ENCODE measurements at places on chromosomes 12 and 14.

DNA sequence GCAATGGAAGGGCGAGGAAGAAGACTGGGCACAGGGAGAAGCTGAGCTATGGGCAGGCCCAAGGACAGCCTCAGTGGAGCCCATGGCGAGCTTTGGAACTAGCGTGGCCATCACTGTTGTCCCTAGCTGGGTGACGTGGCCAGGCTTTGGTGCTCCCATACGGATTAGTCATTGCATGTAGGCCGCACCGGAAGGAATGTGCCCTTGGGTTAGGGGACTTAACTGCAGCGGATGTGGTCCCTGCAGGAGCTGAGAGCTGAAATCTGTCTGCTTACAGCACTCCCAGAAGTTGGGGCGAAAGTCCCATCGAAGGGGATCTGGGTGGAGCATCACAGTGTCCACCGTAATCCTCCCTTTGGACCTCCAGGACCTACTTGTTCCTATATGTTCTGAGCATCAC, 133.7 kb downstream of the PAPOLA start:
- DNase-seq, result no peak

GRCh38 chr12:93741659-93742109, 64.5 kb downstream of the CRADD start:
- no peak for DNase-seq

DNA sequence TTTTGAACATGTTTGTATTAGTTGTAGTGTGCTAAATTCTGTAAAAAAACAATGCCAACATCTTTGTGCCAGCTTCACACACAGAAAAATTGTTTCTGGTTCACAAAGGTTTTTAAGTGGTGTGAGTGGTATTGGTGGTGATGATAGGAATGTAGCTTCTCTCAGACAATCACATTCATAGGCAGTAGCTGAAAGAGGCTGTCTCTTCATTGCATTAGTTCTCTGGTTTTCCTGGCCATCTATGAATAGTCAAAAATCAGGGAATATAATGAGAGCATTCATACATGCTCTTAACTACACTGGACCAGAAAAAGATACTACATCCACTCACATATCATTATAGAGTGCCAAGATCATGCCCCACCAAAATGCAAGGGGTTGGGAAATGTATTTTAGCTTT, 433.5 kb downstream of the FLRT2 start:
- no peak for DNase-seq

DNA sequence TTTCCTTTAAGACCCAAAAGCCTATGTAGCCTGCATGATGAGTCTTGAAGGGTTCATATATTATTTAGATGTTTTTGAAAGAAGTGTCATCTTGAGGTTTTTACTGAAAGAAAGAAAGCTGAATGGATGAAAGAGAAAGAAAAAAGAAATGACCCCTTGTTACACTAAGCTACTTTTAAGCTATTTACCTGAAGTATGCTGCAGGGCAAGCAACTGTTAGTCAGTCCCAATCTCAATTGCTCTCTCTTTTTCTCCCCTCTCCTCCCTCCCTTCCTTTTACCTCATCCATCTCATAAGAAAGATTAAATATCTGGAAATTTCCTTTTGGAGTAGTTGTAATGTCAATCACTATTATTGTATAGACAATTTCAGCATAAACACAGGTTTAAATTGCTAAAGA, 512.4 kb downstream of the TMTC2 start:
- DNase-seq, result no peak

DNA sequence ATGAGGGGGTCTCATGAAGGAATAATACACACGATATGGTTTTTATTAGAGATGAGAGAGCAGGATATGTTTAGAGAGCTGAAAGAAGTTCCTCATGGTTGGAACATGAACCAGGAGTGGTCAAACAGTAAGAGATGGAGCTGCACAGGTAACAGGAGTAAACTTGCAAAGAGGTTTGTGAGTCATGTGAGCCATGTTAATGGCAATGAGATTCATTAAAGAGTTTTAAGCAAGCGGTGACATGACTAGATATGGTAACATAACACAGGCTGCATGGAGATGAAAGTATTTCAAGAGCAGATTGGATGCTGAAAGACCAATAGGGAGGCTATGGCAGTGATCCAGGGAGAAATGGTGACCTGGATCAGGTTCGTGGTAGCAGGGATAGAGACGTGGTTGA, 62.6 kb upstream of the SSTR1 start:
- DNase-seq, result no peak

GRCh38 chr14:22491683-22492621, 97.1 kb downstream of the DAD1 start:
- no peak for DNase-seq

GRCh38 chr12:44457465-44457864, 418.6 kb downstream of the NELL2 start:
- no peak for DNase-seq

GRCh38 chr14:59318908-59319307, 130.4 kb downstream of the DAAM1 start:
- no peak for DNase-seq

DNA sequence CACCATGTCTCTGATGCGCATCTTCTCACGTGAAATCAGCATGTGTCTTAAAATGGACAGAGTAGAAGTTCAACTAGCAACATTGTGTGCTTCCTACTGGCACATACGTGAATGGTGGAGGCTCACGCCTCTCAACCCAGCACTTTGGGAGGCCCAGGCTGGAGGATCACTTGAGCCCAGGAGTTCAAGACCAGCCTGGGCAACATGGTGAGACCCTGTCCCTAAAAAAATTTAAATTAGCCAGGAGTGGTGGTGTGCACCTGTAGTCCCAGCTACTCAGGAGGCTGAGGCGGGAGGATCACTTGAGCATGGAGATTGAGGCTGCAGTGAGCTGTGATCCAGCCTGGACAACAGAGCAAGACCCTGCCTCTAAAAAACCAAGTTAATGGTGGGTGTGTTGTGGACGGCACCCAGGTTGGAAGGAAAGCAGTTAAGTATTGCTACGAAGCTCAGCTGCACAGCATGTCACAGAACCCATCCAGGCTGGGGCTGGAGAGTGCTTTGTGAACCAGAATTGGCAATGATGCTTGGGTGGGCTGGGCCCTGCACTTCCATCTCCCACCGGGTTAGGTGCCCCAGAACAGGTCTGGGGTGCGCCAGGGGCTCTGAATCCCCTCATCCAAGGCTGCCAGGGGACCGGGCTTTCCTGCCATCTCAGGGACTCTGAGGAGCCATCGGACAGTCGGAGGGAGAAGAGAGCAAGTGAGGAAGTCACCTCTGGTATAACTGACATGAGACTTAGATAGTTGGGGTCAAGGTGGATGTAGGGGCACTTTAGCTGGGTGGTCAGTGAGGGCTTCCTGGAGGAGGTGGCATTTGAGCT, 33.0 kb upstream of the ULK1 start:
- DNase-seq, result no peak

- no peak for DNase-seq
These were observed 349.1 kb downstream of the DPF3 start for GRCh38 chr14:72544615-72545387.

GRCh38 chr12:15720295-15720694, 68.9 kb downstream of the EPS8 start:
- DNase-seq, result no peak

- no peak for DNase-seq
These were observed 391.6 kb downstream of the ZFP36L1 start for GRCh38 chr14:68401317-68401716.

DNA sequence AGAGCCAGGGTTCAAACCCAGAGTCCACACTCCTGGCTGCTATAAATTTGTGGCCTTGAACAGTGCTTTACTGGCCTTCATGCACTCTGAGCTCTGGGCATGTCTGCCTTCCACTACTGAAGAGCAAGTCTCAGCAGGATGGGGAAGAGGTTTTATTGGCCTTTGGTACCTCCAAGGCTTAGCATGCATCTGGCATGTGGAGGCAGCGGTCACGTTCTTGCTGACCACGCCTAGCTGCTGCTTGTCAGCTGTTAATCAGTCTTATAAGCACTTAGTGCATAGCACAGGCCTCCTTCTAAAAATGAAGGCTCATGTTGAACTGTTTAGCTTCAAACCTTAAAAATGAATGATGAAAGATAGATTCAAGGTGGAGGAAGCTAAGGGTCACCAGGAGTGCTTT, 177.5 kb downstream of the PELI2 start:
- no peak for DNase-seq

DNA sequence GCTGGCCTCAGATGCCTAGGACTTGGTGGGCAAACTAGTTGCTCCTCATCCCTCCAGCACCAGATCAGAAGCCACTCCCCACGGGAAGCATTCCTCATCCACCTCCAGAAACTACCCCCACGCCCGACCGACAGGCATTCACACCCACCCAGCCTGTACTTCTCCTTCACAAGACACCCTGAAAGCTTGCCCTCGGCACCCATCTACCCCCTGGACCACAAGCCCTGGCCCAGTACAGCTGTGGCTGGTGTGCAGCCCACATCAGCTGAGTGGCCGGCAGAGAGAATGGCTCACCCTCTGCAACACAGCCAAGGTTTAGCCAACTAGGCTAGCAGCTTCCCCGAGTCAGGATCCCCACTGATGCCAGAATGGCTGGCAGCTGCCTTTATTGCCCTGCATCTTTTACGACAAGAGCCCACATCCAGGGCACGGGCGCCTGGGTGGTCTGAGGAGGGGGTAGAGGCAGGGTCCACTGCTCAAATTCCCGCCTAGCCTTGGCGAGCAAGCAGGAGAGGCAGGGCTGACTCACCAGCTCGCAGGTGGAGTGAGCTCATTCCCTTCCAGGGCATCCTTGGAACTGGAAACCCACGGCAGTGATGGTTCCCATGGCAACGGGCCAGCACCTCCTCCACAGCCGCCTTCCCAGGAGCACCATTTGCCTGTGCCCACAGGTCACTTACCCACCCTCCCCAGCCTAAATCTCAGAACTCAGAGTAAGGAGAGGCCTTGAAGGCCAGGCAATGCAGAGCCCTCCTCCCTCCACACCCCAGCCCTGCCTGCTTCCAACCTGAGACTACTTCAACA, 17.1 kb downstream of the ACTN1 start:
- DNase-seq, result no peak

DNA sequence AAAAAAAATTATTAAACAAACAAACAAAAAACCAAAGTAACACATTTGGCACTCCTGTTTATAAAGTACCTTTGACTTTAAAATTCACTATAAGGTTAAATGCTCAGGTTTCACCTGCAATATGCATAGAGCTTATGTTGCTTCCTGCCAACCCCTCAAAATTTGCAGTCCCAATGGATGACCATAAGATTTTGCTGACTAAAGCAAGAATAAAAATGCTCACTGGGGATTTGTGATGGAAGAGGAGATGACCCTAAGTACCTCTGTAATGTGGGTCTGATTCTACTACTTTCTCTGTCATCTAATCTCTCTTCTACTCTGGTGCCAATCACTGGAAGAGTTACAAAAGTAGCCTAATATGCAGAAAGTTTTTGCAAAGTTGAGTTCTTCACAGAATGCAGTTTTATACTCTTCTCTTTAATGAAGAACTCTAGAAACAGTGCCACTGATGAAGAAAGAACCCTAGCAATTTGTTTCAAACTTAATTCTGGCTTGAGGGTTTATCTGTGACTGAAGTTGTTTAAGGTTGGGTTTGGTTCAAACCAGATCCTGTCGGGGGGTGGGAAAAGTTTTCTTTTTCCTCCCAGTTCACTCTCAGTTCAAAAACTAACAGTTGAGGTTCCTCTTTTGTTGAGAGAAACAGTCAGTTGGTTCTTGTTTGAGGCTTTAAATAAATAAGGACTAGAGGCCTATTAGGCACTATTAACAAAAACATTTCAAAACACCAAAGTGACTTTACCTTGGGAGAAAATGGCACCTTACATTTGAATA, 10.9 kb downstream of the WASHC3 start:
- DNase-seq, result no peak

- no peak for DNase-seq
These were observed 24.8 kb upstream of the LGALS3 start for GRCh38 chr14:55103971-55104954.

DNA sequence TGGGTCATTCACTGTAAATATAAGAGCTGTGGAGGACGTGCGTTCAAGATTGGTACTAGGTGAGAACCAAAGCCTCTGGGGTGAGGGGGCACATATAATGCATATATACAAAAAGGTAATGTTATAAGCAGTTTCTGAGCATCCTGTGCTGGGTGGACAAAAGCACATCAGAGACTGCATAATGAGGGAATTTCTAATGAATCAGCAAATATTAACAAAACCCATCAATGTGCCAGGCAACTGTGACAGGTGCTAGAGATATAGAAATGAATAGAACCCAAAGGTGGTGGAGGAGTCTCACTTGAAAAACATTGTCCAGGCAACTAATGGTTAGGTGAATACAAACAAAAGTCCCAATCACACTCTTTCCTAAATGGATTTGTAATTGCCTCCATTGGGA, 74.7 kb downstream of the GPR65 start:
- no peak for DNase-seq

DNA sequence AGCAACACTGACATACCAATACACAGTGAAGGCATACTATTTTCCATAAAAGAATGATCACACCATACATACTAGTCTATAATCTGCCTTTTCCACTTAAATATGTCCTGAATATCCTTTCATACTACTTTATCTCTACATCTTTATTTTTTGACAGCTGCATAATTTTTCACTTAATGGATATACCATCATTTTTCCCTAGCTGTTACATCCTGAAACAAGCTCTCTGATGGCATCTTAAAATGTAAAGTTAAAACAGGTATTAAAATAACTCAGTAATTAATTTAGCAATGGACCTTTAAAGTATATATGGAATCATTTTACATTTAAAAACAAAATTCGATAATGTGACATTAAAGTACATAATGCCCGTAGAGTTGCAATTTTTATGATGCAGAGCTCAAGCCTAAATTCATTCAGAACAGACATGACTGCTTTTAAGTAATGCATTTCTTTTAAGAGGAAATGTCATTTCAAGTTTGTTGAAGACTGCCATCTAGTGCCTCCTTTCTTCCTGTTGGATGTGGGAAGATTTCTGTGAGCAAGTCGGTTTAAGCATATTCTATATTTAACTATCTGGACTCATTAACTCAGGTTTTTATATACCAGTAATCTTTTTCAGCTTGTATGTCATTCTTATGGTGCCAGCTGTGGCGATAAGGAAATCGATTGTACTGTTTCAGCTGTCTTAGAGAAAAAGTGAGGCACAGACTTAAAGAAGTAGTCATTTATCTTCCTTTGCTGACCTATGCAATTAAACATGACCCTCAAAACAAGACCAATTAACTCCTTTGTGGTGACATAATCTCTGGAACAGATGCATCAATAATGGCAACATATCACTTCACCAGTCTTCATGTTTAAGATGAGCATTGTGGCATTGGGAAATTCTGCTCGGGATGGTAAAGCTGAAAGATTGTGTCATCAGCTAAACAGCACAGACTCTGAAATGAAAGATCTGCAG, 20.3 kb downstream of the PRICKLE1 start:
- no peak for DNase-seq

GRCh38 chr14:93991212-93991611, 5.9 kb upstream of the CCDC197 start:
- no peak for DNase-seq

All from stimulated activated CD8-positive, alpha-beta memory T cell treated with anti-CD3 and anti-CD28 coated beads, Interleukin-2, amount 100 ng/mL, for 1 hour (primary cell).